NCI-H510A (cell line): ENCODE measurements at places on chromosomes 5 and 9.

GRCh38 chr5:87169300-87169991, 98.2 kb upstream of the RASA1 start:
- DNase-seq, result no peak

DNA sequence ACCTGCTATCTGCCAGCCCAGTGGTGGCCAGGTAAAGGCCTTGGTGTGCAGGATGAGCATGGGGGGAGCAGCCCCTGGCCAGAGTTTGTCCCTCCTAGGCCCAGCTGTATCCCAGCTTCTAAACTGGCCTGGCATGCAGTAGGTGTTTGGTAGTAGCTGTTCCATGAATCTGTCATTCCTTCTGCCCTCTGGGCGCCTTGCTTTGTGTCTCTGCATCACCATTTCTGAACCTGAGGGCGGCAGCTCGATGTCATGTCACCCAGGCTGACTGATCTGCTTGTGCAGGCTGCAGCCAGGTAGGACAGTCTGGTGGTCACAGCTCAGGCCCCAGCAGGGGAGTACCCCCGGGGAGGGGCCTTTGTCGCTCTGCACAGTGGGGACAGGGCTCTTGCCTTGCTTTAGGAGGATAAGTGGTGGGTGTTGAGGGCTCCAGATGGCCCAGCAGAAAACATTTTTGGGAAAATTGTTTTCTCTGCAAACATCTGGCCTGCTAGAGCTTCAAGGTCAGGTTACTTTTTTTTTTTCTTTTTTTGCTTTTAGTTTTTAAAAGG, 4.6 kb upstream of the SUSD3 start:
- no peak for DNase-seq

GRCh38 chr9:16407617-16408016, 462.9 kb downstream of the BNC2 start:
- DNase-seq, result no peak

- no peak for DNase-seq
These were observed 2.6 kb downstream of the FASTKD3 start for GRCh38 chr5:7866196-7866595.

DNA sequence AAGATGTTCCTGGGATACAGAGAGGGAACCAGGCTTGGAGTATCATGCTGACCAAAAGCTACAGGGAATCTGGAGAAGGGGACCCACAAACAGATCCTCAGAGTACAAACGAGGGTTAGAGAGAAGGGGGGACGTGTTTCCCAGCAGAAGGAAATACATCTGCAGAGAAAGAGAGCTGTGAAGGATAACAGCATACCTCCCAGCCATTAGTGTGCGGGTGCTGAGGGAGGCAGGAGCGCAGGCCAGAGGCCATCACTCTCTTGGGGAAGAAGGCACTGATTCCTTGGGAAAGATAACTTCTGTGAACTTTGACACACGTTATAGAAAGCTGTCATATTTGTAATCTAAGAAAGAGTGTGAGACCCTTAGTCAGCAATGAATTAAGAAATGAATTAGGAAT, 96.9 kb downstream of the KCNN2 start:
- no peak for DNase-seq

GRCh38 chr9:138059196-138059595, 181.6 kb downstream of the CACNA1B start:
- DNase-seq, result no peak

DNA sequence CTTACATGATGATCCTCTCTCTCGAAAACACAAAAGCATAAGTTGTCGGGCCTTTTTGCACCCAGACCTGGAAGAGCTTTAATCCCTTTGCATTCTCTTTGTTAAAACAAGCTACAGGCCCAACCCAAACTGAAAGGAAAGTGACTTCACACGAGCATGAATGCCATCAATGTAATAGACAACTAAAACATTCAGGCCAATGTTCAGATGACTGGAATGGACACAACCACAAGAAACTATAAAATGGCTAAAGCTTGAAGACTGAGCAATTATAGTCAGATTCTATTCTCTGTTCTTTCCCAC, 45.5 kb downstream of the RFX3 start:
- no peak for DNase-seq
